ENCODE measurements at places on chromosomes 13 and 19. TPM values are rescaled to one million over a fixed set of nuclear protein-coding genes. Genes with fewer than 3 reads are reported as not detected.

DNA sequence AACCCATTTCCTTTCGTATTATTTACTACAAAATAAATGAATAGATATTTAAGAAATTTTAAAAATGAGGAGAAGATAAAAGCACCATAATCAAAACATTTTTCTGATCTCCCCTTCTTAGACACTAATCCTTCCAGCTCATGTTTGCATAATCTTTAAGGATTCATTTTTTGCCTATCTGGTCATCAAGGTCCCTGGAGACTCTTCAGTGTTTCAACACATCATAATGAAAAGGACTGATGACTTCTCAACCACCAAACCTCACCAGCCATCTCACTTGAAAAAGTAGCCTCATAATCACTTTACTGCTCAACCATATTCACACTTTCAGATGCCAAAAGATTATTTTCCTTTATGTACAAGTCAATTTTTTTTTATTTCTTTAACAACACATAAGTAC is 80.1 kb downstream of the DCLK1 start:
- no peak for DNase-seq

GRCh38 chr13:25046985-25047511 is 48.9 kb upstream of the PABPC3 start:
- no peak for DNase-seq

DNA sequence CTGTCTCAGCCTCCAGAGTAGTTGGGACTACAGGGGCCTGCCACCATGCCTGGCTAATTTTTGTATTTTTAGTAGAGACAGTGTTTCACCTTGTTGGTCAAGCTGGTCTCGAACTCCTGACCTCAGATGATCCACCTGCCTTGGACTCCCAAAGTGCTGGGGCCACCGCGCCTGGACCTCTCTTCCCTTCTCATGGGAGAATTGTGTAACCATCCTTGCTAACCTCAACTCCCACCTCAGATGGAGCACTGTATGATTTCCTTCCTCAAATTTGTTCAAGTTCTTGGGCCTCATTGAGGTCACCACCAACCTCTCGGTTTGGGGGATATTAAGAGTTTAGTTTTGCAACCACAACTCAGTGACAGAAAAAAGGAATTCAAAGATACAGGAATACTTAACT is 10.7 kb downstream of the LILRA5 start:
- DNase-seq: no peak

- no peak for DNase-seq
Measured at GRCh38 chr13:46720189-46720588, 76.8 kb downstream of the ESD start.

- no peak for DNase-seq
Measured at GRCh38 chr19:21912654-21913053, 76.7 kb upstream of the ZNF43 start.

Gene GARIN5A
- not detected for total RNA-seq

DNA sequence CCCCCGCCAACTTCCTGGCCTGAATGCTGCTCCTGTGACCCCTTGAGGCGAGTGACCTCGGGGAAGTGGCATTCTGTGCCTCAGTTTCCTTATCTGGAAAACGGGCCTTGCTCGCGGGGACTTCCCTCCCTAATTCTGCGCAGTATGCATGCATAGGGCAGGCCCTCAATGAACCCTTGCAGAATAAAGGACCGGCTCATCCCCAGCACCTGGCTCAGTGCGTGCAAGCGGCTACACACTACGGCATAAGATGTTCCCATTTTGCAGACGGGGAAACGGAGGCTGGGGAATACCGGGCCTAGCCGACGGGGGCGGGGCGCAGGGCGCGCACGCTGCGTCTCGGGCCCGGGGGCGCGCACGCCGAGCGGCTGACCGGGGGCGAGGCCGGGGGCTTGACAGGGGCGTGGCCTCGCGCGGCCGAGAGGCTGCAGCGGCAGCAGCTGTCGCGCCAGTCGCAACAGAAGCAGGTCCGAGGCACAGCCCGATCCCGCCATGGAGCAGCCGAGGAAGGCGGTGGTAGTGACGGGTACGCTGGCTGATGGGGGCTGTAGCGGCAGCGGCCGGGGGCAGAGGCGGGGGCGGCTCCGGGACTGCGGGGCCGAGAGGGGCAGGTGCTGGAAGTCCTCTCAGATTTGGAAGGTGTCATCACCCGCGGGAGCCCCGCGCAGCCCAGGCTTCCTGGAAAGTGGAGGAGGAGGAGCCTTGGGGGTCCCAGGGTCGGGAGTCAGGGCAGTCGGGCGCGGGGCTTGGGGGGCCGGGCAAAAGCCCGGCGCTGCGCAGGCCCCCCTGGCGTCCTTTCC is at the start of gene PGPEP1:
Gene PGPEP1, plus strand, starts transcription at position 409 of the 800 bp plus-strand sequence. Its CDS starts 84 bp downstream, at position 493.
- DNase-seq: no peak

GRCh38 chr19:23956051-23956450 is 41.4 kb downstream of the ZNF726 start:
- DNase-seq: no peak

DNA sequence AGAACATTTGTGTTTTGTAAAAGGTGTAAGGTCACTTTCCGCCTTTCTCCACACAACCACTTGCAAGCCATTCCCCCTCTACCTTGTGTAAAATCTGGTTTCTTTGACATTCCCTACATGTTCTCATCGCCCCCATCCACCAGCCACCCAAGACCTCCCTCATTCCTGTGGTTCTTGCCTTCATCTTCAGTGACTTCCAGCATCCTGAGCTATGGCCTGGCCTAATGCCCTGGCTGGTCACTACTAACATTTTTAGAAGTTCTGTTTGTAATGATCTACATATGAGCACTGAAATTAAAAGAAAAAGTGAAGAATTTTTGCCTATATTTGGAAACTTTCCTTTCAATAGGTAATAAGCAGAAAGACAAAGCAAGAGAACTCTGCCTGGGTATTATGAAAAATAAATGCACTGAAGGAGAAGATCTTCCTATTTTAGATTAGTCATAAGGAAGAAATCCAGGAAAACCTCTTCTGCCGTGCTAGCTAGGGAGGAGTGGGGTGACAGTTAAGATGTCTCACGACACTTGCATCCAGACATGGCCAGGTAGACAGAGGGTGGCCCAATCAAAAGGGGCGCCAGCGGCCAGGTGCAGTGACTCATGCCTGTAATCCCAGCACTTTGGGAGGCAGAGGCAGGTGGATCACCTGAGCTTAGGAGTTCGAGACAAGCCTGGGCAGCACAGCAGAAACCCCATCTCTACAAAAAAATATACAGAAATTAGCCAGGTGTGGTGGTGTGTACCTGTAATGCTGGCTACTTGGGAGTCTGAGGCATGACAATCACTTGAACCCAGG is 28.1 kb upstream of the MPHOSPH8 start:
- no peak for DNase-seq

- DNase-seq: no peak
Measured at GRCh38 chr13:108270442-108270841, 924 bp downstream of the TNFSF13B start.

- DNase-seq: no peak
Measured at GRCh38 chr19:41217741-41218140, 1.3 kb upstream of the AXL start.

- DNase-seq: no peak
Measured at GRCh38 chr13:99046851-99047250, 69.0 kb upstream of the DOCK9 start.

GRCh38 chr19:52990759-52991418 is 22.8 kb upstream of the ERVV-1 start:
- no peak for DNase-seq

Gene ATP4B
- not detected for total RNA-seq

All from urinary bladder (tissue), 4 donors.